CMK (cell line): ENCODE measurements at places on chromosomes 6 and 20.

DNA sequence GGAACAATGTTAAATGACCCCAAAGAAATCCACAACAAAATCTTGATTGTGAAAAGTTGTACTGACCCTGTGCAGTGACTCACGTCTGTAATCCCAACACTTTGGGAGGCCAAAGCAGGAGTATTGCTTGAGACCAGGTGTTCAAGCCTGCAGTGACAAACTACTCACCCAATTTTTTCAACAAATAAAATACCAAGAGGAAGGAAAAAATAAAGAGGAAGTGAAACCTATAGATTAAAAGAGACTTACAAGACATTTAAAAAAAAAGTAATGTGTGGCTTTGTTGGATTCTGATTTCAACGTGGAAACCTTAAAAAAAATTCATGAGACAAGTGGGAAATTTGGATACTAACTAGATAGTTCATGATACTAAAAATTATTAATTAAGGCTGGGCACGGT is 31.9 kb downstream of the GINS1 start:
- DNase-seq = no peak

DNA sequence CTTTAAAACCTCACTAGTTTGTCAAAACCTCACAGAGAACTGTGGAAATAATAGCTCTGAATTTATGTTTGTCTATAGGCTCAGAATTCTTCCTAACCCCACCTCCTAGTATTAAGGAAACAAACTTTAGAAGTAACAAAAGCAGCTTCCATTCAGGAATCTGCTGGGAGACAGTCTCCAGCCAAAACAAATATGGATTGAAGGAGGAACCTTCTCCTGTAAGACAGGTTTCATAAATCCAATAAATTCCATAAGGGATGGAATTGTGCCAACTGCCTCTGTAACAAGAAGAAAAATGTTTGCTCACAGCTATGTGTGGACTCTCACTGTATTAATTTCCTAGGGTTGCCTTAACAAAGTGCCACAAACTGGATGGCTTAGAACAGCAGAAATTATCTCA is 7.5 kb downstream of the SYCP2 start:
- no peak for DNase-seq

DNA sequence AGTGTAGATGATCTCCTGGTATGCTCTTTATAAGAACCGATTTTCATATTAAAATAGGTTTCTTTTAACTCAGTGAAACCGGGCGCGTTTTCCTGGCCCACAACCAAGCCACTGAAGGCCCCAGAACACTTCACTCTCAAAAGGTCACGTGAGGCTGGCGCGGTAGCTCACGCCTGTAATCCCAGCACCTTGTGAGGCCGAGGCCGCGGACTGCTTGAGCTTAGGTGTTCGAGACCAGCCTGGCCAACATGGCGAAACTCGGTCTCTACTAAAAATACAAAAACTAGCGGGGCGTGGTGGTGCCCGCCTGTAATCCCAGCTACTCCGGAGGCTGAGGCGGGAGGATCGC is 402 bp upstream of the TAF8 start:
- no peak for DNase-seq

DNA sequence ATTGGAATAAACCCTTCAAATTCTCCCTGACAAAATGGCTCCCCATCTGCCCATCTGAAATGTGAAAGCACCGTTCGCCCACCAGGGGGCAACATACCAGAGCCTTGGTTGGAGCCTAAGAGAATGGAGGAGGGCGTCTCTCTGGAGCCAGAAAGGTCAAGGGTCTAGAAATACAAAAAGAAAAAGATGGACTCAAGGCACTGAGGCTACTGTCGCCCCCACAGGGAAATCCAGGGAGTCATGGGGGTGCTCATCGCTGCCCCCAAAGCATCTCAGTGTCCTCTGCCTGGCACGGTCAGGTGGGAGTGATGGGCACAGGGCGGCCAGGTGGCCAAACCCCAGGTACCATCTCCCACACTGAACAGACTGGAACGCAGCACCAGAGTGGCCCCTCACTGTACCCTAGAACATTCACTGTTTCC is 136.3 kb downstream of the ZMYND8 start:
- no peak for DNase-seq

GRCh38 chr20:32888636-32889035 is 29.9 kb downstream of the EFCAB8 start:
- DNase-seq = no peak

DNA sequence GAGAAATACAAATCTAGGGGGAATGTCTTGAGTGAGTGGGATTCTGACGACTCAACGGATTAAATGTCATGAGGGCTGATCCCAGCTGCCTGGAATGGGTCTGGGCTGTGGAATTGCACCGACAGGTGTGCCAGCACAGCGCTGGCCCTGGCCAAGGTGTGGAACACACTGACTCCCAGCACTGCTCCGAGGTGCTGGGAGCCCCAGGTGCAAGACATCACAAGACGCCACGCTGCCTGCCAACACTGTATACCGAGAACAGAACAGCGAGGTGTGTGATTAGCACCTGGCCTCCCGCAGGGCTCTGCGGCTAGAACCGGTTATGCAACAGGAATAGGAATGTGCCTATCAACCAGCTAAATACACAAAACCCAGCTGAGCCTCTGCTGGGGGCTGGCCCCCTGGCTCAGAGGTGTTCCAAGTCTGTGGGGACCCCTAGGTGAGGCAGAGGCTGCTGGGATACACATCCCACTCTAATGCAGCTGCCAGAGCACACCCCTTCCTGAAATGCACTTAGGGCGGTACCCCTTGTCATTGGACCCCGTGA is 24.8 kb upstream of the APMAP start:
- no peak for DNase-seq

- no peak for DNase-seq
Observed at GRCh38 chr6:7895125-7895423, 15.5 kb downstream of the TXNDC5 start.

GRCh38 chr6:166202321-166202733 is 34.7 kb upstream of the TBXT start:
- no peak for DNase-seq

GRCh38 chr6:163790266-163790840 is 375.8 kb downstream of the QKI start:
- DNase-seq = no peak
